ENCODE measurements at places on chromosomes 3 and 15. TPM values are rescaled to one million over a fixed set of nuclear protein-coding genes. Genes with fewer than 3 reads are reported as not detected.

The ISLR gene
- total RNA-seq = not detected

The SLC9C1 gene
- not detected for total RNA-seq

The LRTM1 gene
- not detected for total RNA-seq

The SPTSSB gene
- total RNA-seq = not detected

The FSD2 gene
- not detected for total RNA-seq

The CCR3 gene
- 0.24 TPM for total RNA-seq

The CLDN18 gene
- not detected for total RNA-seq

The CYP8B1 gene
- total RNA-seq = not detected

The AMOTL2 gene
- not detected for total RNA-seq

The IMPG2 gene
- total RNA-seq = 0.54 TPM

The GOLGA8J gene
- total RNA-seq = not detected

The GPR160 gene
- total RNA-seq = 5.1 TPM

The ALG3 gene
- 51.5 TPM for total RNA-seq

The CCDC80 gene
- 0.44 TPM for total RNA-seq

The WNT7A gene
- total RNA-seq = 0.20 TPM

The SEMA7A gene
- 30.5 TPM for total RNA-seq

The COL6A5 gene
- 0.15 TPM for total RNA-seq

The ITGA11 gene
- total RNA-seq = 0.90 TPM

The TIMMDC1 gene
- total RNA-seq = 63.3 TPM

The ADAMTS17 gene
- total RNA-seq = 2.1 TPM

The GP5 gene
- total RNA-seq = 1.9 TPM

The LRRK1 gene
- total RNA-seq = 0.44 TPM

The SIDT1 gene
- 29.9 TPM for total RNA-seq

The EIF1B gene
- total RNA-seq = 36.2 TPM

The FBXO40 gene
- not detected for total RNA-seq

The ARID3B gene
- 46.7 TPM for total RNA-seq

The APOD gene
- total RNA-seq = 1.4 TPM

The CDC25A gene
- total RNA-seq = 25.6 TPM

The COLQ gene
- total RNA-seq = 3.6 TPM

The LTK gene
- 0.49 TPM for total RNA-seq

The NDN gene
- 3.8 TPM for total RNA-seq

The PLEKHO2 gene
- total RNA-seq = 34.7 TPM

The PPP1R14D gene
- total RNA-seq = not detected

The GATA2 gene
- total RNA-seq = 0.32 TPM

The RNF111 gene
- 48.2 TPM for total RNA-seq

The SLC12A1 gene
- total RNA-seq = not detected

The FAM43A gene
- total RNA-seq = 2.9 TPM

The CFAP161 gene
- not detected for total RNA-seq

The PCSK6 gene
- total RNA-seq = 2.5 TPM

The STAC gene
- total RNA-seq = not detected

The HHLA2 gene
- 3.4 TPM for total RNA-seq

The UBAP1L gene
- total RNA-seq = 5.2 TPM

The CEP70 gene
- 6.5 TPM for total RNA-seq
